ENCODE measurements at places on chromosomes 5 and 9.

- DNase-seq = no peak
Observed at GRCh38 chr5:2015124-2015848, 132.6 kb upstream of the IRX4 start.

GRCh38 chr5:116953251-116953930, 378.8 kb upstream of the SEMA6A start:
- no peak for DNase-seq

DNA sequence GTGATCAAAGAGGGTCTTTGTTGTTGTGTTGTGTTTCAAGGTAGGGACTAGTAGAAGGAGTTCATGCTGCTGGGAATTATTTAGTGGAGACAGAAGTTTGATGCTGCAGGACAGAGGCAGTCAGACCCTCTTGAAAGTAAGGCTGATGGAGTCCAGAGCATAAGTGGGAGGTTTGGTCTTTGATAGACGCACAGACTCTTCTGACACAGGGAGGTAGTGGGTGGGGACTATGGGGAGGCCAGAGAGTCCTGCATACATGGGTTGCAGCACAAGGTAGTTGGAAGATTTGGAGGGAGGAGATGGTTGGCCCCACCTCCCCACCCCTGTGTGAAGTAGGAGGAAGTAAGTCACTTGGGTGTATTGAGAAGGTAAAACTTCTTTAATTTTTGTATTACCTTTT, 2.4 kb upstream of the CCDC112 start:
- DNase-seq = no peak

DNA sequence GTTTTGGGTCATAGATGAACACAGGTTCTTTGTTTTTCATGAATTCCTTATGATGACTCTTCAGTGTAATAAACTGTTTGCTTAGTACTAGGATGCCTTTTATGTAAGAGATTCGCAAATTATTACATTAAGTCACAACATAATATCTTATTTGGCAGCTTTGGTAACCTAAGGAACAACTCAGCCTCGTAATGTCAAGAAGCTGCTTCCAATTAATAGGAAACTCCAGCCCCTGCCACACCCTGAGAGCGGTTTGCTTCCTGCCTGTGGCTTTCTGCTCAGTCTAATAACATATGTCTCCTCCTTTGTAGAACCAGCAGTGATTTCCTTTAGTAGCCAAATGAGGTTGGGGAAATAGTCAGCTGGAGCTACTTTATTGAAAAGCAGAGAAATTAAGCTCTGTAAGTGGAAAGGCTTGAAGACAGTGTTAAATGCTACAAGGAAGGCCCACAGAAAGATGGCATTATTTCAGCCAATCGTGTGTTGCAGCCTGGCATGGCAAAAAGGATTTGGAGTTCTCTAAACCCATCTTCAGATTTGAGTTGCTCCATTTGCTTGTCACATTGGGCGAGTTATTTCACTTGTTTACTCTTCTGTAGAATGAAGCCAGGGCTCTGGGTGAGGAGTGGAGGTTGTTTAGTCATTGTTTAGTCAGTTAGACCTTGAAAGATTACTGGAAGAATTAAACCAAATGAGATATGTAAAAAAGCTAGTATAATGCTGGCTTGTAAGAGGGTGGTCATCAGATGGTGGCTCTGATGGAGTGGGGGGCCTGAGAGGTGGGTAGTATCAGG, 54.1 kb downstream of the MTAP start:
- no peak for DNase-seq

GRCh38 chr5:42851481-42851880, 39.8 kb upstream of the SELENOP start:
- no peak for DNase-seq

GRCh38 chr5:150763023-150763769, 4.4 kb upstream of the DCTN4 start:
- no peak for DNase-seq

DNA sequence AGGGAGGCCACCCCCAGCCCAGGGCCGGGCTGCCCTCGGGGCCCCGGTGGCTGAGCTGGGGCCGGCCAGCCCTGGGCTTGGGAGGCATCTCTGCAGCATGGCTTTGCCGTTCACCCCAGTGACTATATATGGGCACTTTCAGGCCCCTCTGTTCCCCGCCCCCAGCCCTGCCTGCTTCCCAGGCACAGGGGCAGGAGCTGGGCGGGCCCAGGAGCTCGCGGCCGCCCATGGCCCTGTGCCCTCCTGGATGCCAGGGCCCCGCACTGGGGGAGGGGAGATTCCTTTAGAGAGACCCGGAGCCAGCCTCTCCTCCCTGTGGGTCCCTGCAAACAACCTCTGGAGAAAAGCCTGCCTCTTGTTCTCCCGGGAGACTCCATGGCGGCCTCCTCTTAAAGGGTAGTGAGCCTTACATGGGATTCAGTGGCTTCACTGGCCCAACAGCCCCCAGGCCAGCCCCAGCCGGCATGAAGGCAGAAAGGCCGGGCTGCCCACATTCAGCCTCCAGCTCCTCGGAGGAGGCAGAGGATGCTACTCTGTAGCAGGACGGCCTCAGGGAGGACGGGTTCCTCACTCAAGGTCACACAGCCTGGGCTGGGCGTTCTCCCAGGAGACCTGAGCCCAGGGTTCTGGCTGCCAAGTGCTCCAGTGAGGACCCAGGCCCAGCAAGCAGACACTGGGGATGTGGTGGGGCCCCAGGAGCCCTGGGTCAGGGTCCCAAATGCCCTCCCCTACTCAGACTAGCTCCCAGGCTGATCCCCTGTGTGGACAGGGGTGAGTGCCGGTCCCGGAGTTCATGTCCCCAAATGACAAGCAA, 4.1 kb downstream of the NACC2 start:
- DNase-seq = no peak

GRCh38 chr9:113525831-113526230, 62.3 kb downstream of the RGS3 start:
- DNase-seq = no peak

DNA sequence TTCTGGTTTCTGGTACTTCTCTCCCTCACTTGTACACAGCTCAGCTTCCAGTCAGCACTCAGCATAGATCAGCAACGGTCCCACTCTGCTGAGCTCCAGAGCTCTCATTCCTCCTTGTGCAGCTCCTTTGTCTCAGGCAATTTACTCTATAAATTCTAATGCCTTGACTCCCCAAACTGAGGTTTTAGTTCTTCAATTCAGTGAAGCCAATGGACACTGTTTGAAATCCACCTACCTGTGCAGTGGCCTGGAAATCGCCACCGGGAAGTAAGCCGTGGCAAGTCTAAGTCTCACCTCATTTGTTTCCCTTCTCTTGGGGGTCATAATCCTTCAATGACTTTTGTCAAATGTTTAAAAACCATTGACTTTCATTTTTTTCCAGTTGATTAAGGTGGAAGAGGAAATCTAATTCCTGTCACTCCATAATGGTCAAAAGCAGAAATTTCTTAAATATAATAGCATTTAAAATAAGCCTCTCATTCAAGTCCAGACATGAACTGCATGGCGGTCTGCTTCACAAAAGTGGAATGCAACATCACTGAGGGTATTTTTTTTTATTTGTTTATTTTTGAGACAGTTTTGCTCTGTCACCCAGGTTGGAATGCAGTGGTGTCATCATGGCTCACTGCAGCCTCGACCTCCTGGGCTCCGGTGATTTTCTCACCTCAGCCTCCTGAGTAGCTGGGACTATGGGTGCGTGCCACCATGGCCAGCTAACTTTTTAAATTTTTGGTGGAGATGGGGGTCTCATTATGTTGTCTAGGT, 79.6 kb downstream of the C7 start:
- no peak for DNase-seq

- DNase-seq = no peak
Observed at GRCh38 chr9:104774831-104775573, 11.1 kb downstream of the NIPSNAP3B start.

- DNase-seq = no peak
Observed at GRCh38 chr9:93094658-93095204, 1.3 kb upstream of the CARD19 start.

GRCh38 chr9:113677057-113677456, 199.1 kb upstream of the ZNF618 start:
- no peak for DNase-seq

GRCh38 chr9:127940593-127940992, 2.9 kb upstream of the DPM2 start:
- DNase-seq = no peak

- DNase-seq = no peak
Observed at GRCh38 chr5:134585966-134586365, 46.7 kb downstream of the SAR1B start.

DNA sequence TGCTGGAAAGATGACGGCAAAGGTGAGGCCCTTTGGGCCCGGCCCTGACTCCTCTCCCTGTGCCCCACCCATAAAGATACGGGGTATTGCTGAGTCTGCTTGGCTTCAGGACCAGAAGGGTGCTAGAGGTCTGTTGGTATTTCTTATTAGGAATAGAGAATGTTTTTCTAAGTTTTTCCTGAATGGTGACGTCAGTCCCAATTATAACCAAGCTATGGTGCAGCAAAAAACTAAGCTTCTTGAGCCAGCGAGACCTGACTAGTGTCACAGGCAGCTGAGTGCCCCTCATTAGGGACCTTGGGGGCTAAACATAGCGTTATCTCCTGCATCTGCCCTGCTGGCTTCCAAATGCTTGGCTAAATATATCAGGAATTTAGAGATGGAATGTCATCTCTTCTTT, 151.0 kb upstream of the TBC1D2 start:
- DNase-seq = no peak

DNA sequence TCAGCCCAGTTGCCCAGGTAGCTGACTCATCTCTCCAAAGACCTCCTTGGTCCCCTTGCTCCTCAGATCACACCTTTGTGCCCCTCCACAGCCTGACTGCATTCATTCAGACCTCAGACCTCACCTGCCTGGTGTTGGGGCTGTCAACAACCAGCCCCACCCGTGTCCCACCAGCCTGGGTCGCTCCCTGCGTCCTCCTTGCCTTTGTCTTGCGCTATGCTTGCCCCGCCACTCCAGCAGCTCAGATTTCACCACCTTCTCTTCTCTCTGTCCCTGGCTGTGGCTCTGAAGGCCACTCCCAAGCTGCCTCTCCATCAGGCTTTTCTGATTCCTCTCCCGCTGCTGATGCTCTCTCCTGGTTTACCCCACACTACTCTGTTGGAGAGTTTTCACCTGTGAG, 103.5 kb downstream of the MVB12B start:
- DNase-seq = no peak

GRCh38 chr5:133219296-133219695, 167.5 kb downstream of the HSPA4 start:
- no peak for DNase-seq

DNA sequence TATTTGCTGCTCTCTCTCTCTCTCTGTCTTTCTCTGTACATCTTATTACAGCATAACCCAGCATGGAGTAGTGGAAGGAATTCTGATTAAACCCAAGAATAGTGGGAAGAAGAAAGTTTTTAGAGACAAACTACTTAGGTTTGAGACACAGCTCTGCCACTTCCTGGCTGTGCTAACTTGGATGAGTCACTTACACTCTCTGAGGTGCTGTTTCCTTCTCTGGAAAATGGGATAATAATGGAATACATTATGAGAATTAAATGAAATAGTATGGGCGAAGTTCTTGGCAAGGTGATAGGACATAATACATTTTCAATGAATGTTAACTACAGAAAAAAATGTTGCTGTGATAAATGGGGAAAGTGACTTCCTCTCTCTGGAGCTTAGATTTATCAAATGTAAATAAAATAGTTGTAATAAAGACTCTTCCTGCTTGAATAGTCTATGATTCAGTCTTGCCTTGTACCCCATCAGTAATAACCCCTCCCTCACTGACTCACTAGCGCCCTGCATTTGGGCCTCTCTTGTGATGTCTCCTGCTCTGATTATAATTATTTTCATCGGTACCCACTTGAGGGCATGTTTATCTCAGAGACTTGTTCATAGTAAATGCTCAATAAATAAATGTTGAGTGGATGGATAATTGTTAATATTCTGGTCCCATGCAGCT, 27.6 kb downstream of the KIF4B start:
- DNase-seq = no peak

DNA sequence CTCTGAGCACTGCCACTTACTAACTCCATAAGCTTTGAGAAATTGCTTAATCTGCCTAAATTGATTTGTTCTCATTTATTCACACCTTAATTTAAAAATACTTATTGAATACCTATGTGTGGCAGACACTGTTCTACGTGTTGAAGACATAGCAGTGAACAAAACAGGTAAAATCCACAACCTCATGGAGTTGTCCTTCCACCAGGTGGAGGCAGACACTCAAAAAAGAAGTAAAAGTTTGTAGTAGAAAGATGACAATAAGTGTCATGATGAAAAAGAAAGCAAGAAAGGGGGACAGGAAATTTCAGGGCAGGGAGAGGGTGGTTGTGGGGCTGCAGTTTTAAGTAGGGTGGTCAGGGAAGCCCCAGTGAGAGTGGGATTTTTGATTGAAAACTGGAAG, 94.9 kb downstream of the SREK1 start:
- no peak for DNase-seq

- DNase-seq = no peak
Observed at GRCh38 chr9:128838338-128838737, 8.7 kb upstream of the SPOUT1 start.

DNA sequence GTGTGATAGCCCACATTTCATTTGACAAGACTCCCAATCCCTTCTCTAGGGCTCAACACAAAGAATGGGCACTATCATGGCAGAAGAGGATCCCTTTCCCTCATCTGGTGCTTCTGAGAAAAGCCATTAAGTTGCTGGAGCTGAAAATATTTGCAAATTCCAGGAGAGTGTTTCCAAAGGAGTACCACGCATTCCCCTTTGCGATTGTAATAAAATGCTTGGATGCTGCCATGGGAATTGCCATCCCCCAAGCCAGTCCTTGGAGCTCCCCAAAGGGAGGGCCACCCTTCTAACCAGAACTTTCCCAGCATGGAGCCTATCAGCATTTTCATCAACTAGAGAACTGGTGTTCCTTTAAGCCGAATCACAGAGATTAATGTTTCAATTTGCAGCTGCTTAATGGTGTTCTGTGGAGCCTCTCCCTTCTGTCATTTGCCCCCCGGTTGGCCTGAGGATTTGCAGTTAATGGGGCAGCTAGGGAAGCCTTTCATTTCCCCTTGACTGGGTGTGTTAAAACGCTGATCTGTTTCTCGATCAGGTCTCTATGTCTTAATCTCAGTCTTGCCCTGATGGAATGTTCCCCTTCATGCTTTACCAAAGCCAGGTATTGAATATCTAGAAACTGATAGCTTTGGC, 133.0 kb downstream of the ENC1 start:
- no peak for DNase-seq

DNA sequence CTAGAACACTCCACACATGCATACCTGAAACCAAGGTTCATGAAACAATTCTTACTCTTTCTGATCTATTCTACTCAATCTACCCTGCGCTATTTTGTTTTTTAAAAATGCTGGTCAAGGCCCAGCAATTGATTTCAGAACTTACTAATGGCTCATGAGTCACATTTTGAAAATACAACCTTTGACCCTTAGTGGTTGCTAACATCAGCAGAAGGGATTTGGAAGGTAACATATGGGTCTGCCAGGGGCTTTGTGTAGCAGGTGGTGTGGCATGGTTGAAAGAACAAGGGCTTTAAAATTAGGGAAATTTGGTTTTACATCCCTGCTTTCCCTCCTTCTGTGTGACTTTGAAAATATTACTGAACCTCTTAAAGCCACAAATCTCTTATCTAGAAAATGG, 101.4 kb downstream of the ATG10 start:
- no peak for DNase-seq

All from activated effector memory CD4-positive, alpha-beta T cell treated with Interleukin-2 at 50 U/mL for 16 hours (primary cell).